Activated CD4-positive, alpha-beta T cell treated with anti-CD3 and anti-CD28 coated beads, Interleukin-2, amount 10 ng/mL, durations not matched to agents 24 days and 14 days (primary cell): ENCODE measurements at places on chromosomes 1 and 21. TPM values are rescaled to one million over a fixed set of nuclear protein-coding genes. Genes with fewer than 3 reads are reported as not detected.

GRCh38 chr1:99326215-99326949 is 62.1 kb downstream of the PLPPR4 start:
- no peaks in the 10 kb centered on the region for H3K36me3 ChIP-seq
- H3K4me1 ChIP-seq = no peaks in the 10 kb centered on the region
- H3K4me3 ChIP-seq = no peak overlapping the region
- H3K27me3 ChIP-seq = no peaks in the 10 kb centered on the region

The TMEM61 gene
- total RNA-seq = not detected in 2 replicates

GRCh38 chr1:153583976-153584375 is 18.3 kb upstream of the S100A2 start:
- H3K27ac ChIP-seq = no peak overlapping the region
- H3K4me3 ChIP-seq = no peak overlapping the region
- DNase-seq = no peak
- H3K36me3 ChIP-seq = no peaks in the 10 kb centered on the region
- H3K4me1 ChIP-seq = no peaks in the 10 kb centered on the region

The CSMD2 gene
- not detected in 2 replicates for total RNA-seq

The PAQR7 gene
- total RNA-seq = 6.6 and 6.8 TPM in 2 replicates

- peaks cover 2% of the 10 kb centered on the region for H3K4me1 ChIP-seq
- DNase-seq = no peak
- no peak overlapping the region for H3K4me3 ChIP-seq
- no peaks in the 10 kb centered on the region for H3K27me3 ChIP-seq
- H3K27ac ChIP-seq = no peak overlapping the region
Observed at GRCh38 chr1:2379733-2380404, 11.5 kb downstream of the MORN1 start.

GRCh38 chr1:232662910-232663309 is 33.0 kb upstream of the SIPA1L2 start:
- H3K27me3 ChIP-seq = peaks cover 36% of the 10 kb centered on the region
- H3K27ac ChIP-seq = no peak overlapping the region
- no peak for DNase-seq

DNA sequence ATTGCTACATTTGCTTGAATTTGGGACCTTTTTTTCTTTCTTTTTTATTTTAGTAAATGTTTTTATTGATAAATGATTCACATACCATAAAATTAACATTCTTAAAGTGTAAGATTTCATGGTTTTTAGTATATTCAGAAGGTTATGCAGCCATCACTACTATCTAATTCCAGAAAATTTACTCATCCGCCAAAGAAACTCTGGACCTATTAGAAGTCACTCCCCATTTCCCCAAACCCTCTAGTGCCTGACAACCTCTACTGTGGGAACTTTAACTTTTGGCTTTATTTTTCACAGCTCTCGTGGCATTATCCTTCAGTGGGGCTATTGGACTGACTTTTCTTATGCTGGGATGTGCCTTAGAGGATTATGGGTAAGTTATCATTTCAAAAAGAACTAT is 4.5 kb downstream of the LEPR start:
- H3K36me3 ChIP-seq = peaks cover 31% of the 10 kb centered on the region
- H3K27me3 ChIP-seq = no peaks in the 10 kb centered on the region
- H3K27ac ChIP-seq = no peak overlapping the region
- H3K4me3 ChIP-seq = no peak overlapping the region
- H3K4me1 ChIP-seq = peaks cover 17% of the 10 kb centered on the region
- no peak for DNase-seq

DNA sequence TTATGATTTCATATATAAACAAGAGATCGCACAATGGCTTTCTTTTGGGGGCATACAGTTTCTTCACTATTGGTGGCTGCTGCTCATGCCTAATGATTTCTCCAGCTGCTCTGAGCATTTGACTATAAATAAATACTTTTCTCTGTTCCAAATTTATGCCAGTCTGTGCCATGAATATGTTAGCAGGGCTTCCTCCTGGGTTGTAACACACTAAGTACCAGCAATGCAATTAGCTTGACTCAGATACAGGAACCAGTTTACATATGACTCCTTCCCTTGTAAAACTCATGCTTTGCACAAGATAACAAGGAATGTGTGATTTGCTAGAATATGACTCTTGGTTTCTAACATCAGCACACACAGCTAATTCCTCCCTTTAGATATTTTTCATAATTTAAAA is 1629.7 kb downstream of the NCAM2 start:
- no peak for DNase-seq
- H3K27me3 ChIP-seq = no peaks in the 10 kb centered on the region
- H3K27ac ChIP-seq = no peak overlapping the region
- H3K36me3 ChIP-seq = no peaks in the 10 kb centered on the region
- H3K4me3 ChIP-seq = no peak overlapping the region
- no peaks in the 10 kb centered on the region for H3K4me1 ChIP-seq

DNA sequence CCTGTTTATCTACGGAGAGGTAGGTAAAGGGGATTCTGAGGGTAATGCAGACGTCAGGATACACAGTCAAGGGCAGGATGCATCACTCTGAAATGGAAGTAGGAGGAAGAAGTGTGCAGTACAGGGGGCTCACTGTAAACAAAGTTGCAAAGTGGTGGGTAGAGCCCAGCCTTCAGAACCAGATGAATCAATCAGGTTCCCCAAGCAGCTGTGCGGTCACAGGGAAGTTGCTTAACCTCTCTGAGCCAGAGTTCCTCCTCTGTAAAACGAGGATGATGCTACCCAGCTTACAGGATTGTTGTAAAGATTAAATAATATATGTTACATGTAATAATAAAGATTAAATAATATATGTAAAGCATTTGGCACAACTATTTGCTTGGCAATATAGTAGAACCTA is 13.5 kb upstream of the MYOM3 start:
- H3K4me3 ChIP-seq = no peak overlapping the region
- H3K36me3 ChIP-seq = no peaks in the 10 kb centered on the region
- H3K4me1 ChIP-seq = no peaks in the 10 kb centered on the region

DNA sequence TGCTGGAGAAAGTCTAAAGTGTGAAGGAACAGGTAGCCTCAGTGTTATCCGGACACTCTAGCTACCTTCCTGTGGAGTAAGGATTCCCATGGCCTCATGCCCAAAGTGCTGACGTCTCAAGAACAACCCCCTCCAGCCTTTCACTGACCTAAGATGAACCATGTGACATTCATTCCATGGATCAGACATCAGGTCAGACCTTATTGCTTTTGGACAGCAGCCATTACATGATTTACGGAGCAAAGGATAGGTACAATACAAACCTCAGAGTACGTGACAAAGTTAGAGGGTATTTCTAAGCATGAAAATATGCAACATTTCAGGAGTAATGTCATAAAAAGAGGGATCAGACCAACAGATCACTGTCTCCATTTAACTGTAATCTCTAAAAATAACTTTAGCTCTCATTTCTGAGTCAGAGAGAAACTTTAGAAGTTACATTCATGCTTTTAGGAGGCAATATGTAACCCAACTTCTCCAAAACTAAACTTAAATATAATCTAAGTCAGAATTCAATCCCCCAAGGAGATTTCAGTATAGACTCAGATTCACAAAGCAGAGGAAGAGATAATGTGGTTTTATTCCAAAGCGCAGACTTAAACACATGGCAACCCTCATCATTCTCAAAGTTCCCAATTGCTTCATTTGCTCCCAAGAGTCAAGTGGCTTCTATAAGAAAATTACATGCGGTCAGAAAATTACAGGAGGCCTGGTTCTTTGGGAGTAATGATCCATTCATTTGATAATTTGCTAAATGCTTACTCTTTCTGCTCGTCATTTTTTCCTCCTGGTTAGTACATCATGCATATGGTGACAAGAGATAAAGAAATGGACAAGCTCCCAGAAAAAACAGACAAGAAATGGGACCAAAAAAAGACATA is 280.4 kb downstream of the SETD4 start:
- no peak for DNase-seq
- H3K4me3 ChIP-seq = no peak overlapping the region
- peaks cover 7% of the 10 kb centered on the region for H3K27me3 ChIP-seq
- H3K27ac ChIP-seq = no peak overlapping the region
- H3K4me1 ChIP-seq = no peaks in the 10 kb centered on the region

The FHAD1 gene
- total RNA-seq = not detected in 2 replicates

The AADACL3 gene
- not detected in 2 replicates for total RNA-seq

- H3K27me3 ChIP-seq = peaks cover 9% of the 10 kb centered on the region
- H3K4me1 ChIP-seq = no peaks in the 10 kb centered on the region
- no peak overlapping the region for H3K27ac ChIP-seq
- H3K36me3 ChIP-seq = no peaks in the 10 kb centered on the region
- no peak for DNase-seq
Observed at GRCh38 chr1:7378346-7379130, 392.6 kb upstream of the VAMP3 start.

The OR2T6 gene
- total RNA-seq = not detected in 2 replicates

DNA sequence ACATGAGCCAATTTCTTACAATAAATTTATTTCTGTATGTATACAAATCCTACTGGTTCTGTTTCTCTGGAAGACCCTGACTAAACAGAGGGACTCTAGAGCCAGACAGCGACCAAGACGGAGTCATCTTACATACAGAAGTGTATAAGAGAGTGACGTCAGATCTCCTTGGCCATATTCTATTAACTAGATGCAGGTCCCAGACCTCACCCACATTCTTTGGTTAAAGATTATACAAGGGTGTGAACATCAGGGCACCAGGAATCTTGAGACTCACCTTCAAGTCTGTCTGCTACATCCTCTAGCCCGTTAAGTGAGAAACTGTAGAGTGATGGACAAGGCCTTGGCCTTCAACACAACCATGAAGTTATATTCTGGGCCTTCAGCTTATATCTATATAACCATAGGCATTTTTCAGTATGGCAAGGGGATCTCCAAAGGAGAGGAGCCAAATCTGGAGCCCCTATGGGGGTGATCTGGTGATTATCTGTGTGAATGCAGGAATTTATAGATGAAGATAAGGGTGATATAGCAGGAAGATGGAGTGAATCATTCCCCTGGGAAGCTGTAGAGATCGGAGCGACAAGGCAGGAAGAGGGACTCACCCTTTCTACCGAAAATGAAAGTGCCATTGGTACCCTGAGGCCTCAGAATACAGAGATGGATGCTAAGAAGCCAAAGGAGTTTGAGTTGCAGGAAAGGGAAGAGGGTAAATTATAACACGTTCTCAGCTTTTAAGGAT is 83.9 kb downstream of the ADAMTS1 start:
- H3K4me3 ChIP-seq = no peak overlapping the region
- H3K36me3 ChIP-seq = no peaks in the 10 kb centered on the region
- no peak for DNase-seq
- no peaks in the 10 kb centered on the region for H3K27me3 ChIP-seq
- no peak overlapping the region for H3K27ac ChIP-seq
- no peaks in the 10 kb centered on the region for H3K4me1 ChIP-seq

GRCh38 chr1:2300851-2301606 is 72.9 kb downstream of the SKI start:
- no peaks in the 10 kb centered on the region for H3K27me3 ChIP-seq
- H3K27ac ChIP-seq = peak overlapping the region; percentile 94
- H3K4me1 ChIP-seq = peaks cover 27% of the 10 kb centered on the region
- H3K36me3 ChIP-seq = peaks cover 15% of the 10 kb centered on the region
- peak overlapping the region; percentile 83 for H3K4me3 ChIP-seq
- peak; percentile 95 for DNase-seq

- no peaks in the 10 kb centered on the region for H3K36me3 ChIP-seq
- peaks cover 8% of the 10 kb centered on the region for H3K27me3 ChIP-seq
- DNase-seq = no peak
- no peak overlapping the region for H3K4me3 ChIP-seq
- peaks cover 3% of the 10 kb centered on the region for H3K4me1 ChIP-seq
Observed at GRCh38 chr1:182189535-182190066, 128.1 kb upstream of the ZNF648 start.

DNA sequence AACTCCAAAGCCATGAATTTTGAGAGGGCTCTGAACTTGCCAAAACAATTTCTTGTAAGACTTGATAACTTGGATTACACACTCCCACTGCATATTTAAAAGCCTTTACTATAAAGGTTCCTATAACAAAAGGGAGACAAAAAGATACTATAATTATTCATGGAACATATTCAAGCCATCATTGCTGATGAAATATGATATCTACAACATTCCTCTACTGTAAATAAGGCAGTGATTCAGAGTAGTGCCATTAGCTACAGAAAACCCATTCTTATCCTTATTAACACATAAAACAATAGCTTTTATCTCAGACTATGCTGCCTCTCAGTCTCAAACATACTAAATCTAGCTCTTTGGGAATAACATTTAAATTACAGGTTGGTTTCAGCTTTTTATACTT is 675.5 kb upstream of the CXADR start:
- H3K36me3 ChIP-seq = no peaks in the 10 kb centered on the region
- no peaks in the 10 kb centered on the region for H3K4me1 ChIP-seq
- no peaks in the 10 kb centered on the region for H3K27me3 ChIP-seq
- no peak overlapping the region for H3K27ac ChIP-seq

- DNase-seq = no peak
- peaks cover 4% of the 10 kb centered on the region for H3K4me1 ChIP-seq
Observed at GRCh38 chr1:28190996-28191645, 14.6 kb upstream of the PTAFR start.

GRCh38 chr21:42348762-42349161 is 2.0 kb downstream of the TFF2 start:
- H3K27ac ChIP-seq = no peak overlapping the region
- H3K27me3 ChIP-seq = peaks cover 8% of the 10 kb centered on the region
- no peak overlapping the region for H3K4me3 ChIP-seq
- DNase-seq = no peak
- H3K4me1 ChIP-seq = no peaks in the 10 kb centered on the region
- H3K36me3 ChIP-seq = no peaks in the 10 kb centered on the region

The SYCP1 gene
- total RNA-seq = not detected in 2 replicates

DNA sequence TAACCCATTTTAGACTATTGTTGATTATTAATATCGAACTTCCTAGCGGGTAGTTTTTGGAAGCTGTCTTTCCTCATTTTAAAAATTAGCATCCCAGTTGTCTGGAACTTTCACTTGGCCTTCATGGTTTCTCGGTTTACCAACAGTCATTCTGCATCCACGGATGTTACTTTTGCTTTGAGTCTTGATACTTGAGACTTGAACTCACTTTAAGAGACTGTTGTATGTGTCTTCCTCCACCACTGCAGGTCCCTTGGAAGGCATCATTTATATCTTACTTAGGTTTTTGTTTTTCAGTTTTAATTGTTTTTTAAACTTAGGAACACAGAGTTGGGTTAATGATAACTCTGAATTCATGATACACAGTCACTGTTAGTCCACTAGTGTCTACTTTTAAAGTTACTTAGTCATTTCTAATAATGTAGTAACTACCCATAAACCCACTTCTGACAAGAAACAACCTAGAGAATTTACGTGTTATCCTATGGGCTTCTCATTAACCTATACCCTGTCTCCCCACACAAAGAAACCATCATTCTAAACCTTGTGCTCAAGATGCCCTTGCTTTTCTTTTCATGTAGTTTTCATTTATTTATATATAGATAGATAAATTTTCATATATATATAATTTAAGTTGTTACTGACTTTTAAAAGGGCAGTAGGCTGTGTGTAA is 152.6 kb downstream of the ZP4 start:
- H3K27ac ChIP-seq = no peak overlapping the region
- no peaks in the 10 kb centered on the region for H3K36me3 ChIP-seq
- no peaks in the 10 kb centered on the region for H3K27me3 ChIP-seq
- no peak for DNase-seq
- no peak overlapping the region for H3K4me3 ChIP-seq
- H3K4me1 ChIP-seq = peaks cover 8% of the 10 kb centered on the region

The ZNF695 gene
- 0.65 and 0.95 TPM in 2 replicates for total RNA-seq
